ENCODE measurements at places on chromosomes 13 and 19.
A peak's percentile ranks its signal among the peaks of the same experiment; 100 is the strongest.

DNA sequence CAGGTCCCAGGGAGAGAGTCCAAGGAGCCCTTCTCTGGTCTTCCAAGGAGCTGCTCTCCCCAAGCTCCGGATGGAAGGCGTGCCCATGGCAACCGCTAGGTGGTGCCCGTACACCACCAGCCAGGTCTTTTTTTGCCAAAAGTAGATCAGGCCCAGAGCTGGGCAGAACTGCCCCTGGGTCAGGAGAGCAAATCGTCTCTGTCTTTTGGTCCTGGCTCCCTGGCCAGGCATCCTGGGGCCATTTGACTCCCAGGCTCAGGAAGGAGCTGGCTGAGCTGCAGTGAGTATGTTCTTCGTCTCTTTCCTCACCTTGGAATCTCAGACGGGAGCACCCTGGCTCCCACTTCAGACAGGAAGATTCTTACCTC lies 24.6 kb upstream of the BCL3 start:
- DNase-seq: peak; percentile 62

DNA sequence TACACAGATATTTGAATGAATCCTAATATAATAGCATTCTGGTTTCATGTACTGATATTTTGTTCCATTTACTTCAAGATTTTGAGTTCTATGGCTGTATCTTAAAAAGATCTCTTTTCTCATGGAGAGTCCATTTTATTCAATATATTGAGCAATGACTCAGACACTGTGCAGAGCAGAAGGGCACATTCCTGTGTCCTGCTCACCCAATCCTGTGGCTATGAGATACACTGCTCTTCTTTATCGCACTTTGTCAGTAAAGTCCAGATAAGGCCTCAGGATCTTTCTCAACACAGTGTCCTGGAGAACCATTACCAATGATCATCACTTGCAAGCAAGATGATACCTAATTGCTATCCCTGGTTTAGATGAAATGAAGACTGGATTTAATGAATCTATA lies 155.0 kb downstream of the CYSLTR2 start:
- peak; percentile 83 for DNase-seq

GRCh38 chr13:51240178-51240577 lies 18.0 kb downstream of the FAM124A start:
- no peak for DNase-seq

DNA sequence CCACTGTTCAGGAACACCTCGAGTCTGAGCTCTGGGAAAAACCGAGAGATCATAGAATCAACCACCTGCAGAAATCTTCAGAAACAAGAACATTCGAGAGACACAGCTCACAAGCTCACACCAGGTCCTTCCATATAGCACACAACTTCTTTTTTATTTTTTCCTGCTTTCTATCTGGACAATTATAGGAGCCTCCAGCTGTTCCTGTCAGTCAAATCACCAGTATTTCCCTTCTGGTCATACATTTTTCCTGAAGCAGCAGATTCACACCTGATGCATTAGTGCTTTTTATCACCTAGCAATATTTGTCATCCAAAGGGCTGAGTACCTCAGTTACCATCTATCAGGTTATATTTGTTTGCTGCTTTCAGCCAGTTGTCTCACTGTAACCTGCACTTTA lies 323.5 kb downstream of the FOXO1 start:
- no peak for DNase-seq

- DNase-seq: peak; percentile 3
These were observed 109.4 kb downstream of the KCTD15 start for GRCh38 chr19:33905937-33906577.

- DNase-seq: no peak
These were observed 158.0 kb downstream of the TM9SF2 start for GRCh38 chr13:99659226-99659625.

DNA sequence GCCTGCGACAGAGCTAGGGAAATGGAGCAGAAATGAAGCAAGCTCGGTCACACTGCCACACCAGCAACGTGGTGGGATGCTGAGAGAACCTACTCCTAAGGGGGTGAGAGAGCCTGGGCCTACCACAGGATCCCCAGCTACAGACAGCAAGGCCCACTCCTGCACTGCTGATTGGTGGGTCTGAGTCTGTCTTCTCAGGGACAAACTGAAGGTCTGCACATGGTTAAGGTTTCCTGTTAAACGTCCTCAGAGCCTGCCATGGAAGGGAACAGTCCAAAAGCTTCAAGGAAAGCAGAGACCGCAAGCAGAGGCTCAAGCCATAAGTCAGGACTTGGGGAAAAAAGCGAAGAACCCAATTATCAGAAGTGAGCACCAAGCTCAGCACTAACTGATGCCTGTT lies 53.5 kb upstream of the MED4 start:
- no peak for DNase-seq

- DNase-seq: peak; percentile 95
These were observed 1419.1 kb downstream of the UQCRFS1 start for GRCh38 chr19:27793644-27794493.

DNA sequence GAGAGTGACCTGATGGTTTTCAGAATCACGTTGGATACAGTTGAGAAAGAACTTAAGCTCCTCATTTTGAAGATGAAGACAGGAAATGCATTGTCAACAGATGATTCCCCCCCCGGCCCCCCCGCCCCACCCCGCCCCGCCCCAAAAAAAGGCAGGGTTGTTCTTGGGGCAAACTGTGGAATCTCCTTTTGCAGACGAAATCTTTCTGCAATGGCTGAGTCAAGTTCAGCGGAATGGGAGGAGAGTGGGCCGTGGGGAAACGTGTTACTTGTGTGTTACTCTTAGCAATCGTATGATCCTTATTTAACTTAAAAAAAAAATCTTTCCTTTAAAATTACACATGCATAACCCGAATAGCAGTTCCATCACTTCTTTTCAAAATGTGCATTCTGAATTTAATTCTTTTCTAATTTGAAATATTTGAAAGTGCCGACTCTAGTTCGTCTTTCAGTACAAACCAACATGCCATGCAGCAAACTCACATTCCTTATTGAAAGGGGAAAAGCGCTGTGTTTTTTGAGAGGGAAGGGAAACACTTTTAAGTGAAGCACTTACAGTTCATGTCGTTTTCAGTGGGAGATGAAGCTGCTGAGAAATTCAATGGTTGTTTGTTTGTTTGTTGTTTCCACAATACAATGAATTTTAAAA lies 348.5 kb upstream of the ARGLU1 start:
- peak; percentile 11 for DNase-seq

DNA sequence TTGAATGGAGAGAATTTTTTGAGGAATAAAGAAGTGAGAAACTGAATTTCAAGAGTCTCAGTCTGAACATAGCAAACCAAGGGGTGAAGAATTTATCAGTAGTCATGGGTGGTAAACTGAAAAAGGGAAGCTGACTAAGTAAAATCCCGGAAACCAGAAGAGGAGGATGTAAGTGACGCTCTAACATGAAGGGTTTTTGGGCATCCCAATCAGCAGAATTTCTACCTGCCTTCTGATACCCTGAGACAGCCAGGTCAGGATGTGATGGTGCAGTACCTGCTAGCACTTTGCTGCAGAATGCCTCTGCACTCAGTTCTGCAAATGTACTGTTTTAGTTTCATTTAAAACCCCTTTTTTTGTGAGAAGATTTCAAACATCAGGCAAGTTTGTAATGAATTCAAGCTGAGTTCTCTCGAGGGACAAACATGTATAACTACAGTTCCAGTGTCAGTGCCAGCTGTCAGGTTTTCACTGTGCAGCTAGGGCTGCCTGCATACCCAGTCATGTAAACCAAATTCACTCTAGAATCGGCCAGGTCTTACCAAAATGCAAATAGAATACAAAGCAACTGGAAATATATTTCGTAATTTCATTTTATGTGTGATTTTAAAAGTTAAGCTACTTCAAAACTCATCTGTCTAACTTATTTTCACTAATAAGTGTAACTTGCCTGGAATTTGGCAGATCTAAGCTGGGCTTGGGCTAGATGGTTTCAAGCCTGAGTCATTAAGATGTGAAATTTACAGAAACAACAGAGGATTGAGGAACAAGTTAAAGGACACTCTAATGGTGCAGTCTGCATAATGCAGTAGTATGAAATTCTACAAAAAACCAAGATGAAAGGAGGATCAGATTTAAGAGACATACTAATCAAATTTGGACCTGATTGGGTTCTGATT lies 13.8 kb downstream of the METTL21C start:
- no peak for DNase-seq

- no peak for DNase-seq
These were observed 47.5 kb upstream of the GSX1 start for GRCh38 chr13:27744801-27745200.

DNA sequence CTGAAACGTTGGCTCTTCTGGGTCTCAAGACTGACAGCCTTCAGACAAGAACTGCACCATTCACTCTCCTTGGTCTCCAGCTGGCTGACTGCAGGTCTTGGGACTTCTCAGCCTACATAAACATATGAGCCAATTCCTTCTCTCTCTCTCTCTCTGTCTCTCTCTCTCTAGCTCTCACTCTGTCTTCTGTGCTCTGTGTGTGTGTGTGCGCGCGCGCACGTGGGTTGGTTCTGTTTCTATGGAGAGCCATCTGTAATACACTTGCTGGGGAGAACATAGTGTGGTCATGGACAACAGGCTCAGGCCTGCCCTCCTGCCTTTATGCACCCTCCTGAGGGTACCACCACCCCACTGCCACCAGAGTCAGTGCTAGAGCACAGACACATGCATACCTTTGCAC lies 13.7 kb upstream of the SERPINE3 start:
- DNase-seq: no peak

- no peak for DNase-seq
These were observed 22.5 kb upstream of the SLC35E1 start for GRCh38 chr19:16594681-16595091.

DNA sequence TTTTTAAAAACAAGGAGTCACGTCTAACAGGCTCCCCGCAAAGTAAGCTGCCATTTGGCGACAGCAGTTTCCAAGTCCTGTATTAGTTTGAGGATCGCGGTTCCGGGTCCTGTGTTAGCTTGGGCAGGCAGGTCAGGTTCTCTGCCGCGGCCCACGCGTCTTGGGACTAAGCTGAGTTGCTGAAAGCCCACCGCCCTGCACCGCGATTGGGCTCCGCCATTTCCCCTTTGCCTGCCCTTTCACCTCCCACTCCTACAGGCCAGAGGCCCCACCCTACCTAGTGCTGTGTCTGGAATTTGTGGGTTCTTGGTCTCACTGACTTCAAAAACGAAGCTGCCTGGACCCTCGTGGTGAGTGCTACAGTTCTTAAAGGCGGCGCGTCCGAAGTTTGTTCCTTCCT lies 6.8 kb downstream of the PARP4 start:
- no peak for DNase-seq

- DNase-seq: no peak
These were observed 1.0 kb upstream of the NAT14 start for GRCh38 chr19:55483706-55484592.

DNA sequence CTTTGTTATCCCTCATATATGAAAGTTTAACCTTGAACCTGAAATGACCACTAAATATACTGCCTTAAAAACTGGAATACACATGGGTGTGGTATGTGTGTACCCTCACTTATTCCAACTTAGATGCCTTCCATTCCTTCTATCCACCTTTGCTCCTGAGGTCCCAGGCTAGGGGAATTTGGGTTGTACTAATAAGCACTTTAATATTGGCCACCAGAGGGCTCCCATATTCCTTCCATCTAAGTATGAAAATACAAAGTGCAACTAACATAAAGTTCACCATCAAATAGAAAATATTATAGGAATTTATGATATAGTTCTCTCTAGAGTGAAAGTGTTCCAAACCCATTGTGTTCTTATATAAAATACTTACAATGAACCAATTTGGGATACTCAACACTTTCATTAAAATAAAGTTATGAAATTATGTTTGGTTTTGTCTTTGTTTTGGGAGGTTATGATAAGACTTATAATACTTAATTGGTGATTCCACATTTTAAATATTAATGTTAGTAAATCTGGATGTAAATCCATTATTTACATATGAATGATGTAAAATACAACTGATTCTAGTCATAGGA lies 62.3 kb downstream of the ITGBL1 start:
- peak; percentile 62 for DNase-seq

GRCh38 chr13:59877933-59878332 lies 285.8 kb downstream of the DIAPH3 start:
- DNase-seq: no peak

GRCh38 chr19:39587496-39587895 lies 14.8 kb upstream of the LGALS13 start:
- DNase-seq: no peak

GRCh38 chr13:41596190-41596589 lies 138.8 kb downstream of the RGCC start:
- DNase-seq: no peak

GRCh38 chr19:41350735-41351338 lies 2.9 kb downstream of the TGFB1 start:
- DNase-seq: no peak

GRCh38 chr13:80336370-80336769 lies 4.6 kb downstream of the SPRY2 start:
- DNase-seq: no peak

- no peak for DNase-seq
These were observed 10.2 kb downstream of the PPP1R37 start for GRCh38 chr19:45103156-45103507.

GRCh38 chr19:8585894-8586750 lies 8.9 kb upstream of the MYO1F start:
- DNase-seq: no peak

DNA sequence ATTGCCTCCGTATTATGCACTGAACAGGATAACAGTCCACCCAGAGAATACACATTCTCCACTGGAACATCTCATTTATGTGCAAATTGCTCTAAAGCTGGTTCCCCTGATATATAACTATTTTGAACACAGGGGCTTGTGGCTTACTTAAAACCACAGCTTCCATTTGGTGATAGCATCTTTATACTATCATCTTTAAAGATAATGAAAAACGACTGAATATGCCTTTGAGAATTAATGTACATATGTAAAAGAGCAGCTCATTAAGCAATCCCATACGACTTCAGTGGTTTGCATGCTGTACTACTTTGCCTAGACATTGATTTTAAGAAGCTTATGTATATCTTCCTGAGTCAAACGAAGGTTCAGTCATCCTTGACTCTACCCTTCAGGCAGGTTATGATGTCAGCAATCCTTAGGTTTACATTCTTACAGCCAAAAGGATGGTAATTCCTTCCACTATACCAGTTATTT lies 40.8 kb downstream of the BRD4 start:
- DNase-seq: no peak

DNA sequence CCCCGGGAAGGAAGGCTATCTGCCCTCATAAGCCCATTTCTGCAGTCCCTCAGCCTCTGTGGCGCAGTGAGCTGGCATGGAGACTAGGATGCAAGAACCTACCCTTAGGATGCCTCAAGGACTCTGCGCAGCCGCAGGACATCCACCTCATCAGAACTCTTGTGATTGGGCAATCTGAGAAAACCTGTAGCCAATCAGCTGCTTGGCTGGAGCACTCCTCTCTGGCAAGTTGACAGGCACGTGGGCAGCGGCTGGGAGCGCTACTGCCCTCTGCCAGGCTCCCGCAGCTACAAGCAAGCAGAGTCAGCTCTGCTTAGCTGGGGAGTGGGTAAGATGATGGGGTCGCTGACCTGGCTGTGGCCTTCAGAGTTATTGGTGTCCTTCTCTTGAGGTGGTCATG lies 1.5 kb upstream of the ECSIT start:
- peak; percentile 77 for DNase-seq
